Non-pigmented ciliary epithelial cell (primary cell): ENCODE measurements at places on chromosomes 13 and 19.

- no peak for DNase-seq
Observed at GRCh38 chr13:113726961-113727411, 32.0 kb upstream of the TMEM255B start.

GRCh38 chr19:34314437-34315313 is 50.3 kb upstream of the GPI start:
- no peak for DNase-seq

GRCh38 chr13:107210723-107211030 is 642.7 kb upstream of the ARGLU1 start:
- DNase-seq: no peak

GRCh38 chr13:68350554-68350953 is 1120.4 kb upstream of the PCDH9 start:
- DNase-seq: no peak

DNA sequence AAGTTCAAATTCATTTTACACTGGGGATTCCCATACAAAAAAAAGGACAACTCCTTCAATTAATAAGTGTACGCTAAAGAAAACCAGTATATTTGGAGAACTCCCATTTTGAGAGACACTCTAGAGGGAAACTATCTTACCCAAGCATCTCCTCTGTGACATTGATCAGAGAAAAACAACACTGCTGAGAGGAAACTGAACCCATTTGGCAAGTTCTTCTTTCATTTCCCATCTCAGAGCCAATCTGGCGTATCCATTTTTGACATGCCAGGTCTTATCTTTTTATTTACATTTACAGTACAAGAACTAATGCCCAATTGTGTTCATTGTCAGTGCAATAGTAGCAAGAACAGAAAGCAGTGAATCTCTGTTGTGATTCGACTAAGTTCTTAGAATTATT is 30.1 kb downstream of the LIG4 start:
- DNase-seq: no peak

- DNase-seq: no peak
Observed at GRCh38 chr13:35448465-35448864, 28.0 kb downstream of the MAB21L1 start.

GRCh38 chr19:4596033-4596904 is 36.8 kb upstream of the SEMA6B start:
- DNase-seq: no peak

- DNase-seq: no peak
Observed at GRCh38 chr13:72851678-72852014, 69.7 kb downstream of the PIBF1 start.

DNA sequence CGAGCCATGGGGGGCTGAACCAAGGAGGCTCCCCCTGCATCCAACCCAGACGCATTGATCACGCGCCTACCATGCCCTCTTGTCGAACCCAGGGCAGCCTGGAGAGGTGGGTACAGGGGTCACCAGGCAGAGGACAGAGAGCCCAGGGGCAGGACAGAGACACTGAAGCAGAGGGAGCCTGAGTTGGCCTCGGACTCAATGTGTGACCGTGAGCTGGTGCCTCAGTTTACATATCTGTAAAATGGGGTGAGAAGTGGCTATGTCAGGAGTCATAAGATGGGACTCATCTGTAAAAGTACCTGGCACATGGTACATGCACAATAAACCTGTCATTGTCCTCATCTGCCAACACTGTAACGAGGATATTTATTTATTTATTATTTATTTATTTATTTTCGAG is 24.1 kb upstream of the NFIC start:
- DNase-seq: no peak

- no peak for DNase-seq
Observed at GRCh38 chr19:34044021-34044420, 128.3 kb upstream of the LSM14A start.

DNA sequence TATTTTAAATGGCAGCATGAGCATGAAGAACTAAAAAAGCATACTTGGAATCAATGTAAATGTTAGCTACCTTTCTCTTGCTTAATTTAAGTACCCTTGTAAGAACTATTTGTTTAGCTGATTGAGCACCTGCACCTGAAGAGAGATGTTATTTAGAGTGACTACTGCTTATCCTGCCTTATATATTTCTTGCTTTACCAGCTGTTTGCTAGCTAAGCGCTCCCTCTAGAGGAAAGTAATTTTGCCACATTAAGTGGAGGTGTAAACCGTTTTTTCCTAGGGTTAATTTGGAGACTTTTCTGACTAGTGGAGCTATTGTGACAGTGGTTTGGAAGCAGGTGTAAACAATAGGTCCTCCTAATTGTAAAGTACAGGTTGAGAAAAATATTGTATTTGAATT is 19.4 kb upstream of the PSG2 start:
- DNase-seq: no peak

DNA sequence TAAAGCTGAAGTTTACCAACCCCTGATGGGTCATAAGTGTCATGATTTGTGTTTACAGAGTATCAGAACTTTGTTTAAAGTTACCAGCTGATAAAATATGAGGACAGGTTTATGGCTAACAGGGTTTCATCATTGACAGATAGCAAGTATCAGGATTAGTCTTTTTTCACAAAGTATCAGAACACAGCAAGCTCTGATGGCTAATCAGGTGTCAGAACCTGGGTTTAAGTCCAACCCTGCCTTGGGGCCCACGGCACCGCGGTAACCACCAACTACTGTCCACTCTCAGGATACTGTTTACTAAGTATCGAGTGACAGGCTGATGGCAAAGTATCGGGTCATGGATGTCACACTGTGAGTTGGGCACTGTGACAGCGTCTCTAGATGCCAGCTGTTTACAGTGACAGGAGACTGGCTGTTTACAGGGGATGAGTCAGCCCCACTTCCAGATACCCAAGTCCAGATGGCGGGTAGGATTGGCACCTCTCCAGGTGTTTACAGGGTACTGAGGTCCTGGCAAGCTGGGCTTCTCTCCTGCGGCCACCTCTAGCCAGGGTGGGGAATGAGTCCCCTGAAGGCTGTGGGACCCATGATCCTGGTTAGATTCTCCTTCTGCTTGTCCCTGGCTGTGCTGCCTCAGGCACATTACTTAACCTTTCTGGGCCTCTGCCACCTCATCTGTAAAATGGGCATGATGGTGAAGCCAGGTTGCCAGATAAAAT is 21.8 kb downstream of the ARRDC2 start:
- no peak for DNase-seq

DNA sequence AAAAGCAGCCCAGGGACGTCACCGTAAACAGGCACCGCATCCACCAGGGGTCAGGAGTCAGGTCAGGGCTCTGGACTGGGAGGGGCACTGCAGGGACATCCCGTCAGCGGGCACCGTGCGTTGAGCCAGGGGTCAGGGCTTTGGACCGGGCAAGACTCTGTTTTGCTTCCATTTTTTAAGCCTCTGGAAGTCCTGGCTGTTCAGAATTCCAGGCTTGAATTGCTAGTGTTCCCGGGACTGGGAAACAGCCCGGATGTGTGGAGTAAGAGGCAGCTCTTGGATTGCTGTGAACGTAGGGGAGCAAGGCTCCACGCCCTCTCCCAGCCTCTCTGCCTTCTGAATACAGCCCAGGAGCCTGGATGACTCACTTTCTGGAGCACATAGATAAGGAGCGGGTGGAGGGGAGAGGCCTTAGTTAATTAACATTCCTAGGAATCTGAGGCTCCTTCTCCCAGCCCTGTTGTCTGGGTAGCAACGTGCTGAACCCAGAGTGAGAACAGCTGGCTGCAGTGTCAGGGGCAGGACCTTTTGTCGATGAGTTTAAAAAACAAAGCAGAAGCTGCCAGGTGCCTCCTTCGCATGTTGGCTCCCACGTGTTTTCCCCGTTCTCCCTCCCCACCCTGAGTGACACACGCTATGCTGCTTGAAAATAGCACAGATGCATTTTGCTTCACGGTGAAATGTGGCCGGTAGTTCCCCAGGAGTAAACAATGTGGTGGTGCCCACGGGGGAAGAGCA is 21.9 kb downstream of the ATP11A start:
- peak; percentile 69 for DNase-seq

GRCh38 chr19:50639121-50640112 is at the start of gene SYT3:
Gene SYT3 (minus strand): TSS chr19:50639881. CDS start chr19:50637411, 2,470 bp downstream.
- no peak for DNase-seq

DNA sequence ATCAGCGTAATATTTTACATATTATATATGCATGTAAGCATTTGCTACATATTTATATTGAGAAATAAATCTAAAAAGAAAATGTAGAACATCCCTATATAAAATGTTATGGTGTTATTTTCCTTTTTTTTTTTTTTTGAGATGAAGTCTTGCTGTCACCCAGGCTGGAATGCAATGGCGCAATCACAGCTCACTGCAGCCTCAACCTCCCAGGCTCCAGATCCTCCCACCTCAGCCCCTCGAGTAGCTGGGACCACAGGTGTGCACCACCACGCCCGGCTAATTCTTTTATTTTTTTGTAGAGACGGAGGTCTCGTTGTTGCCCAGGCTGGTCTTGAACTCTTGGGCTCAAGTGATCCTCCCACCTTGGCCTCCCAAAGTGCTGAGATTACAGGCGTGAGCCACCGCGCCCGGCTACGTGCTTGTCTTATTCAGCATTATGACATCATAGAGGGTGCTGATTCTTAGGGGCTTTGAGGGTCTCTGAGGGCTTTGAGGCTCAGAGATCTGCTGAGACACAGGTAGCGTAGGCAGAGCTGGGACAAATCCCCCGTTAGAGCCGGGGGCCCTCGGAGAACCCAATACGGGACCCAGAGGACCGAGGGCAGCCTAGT is 101.9 kb downstream of the GADD45B start:
- DNase-seq: no peak

DNA sequence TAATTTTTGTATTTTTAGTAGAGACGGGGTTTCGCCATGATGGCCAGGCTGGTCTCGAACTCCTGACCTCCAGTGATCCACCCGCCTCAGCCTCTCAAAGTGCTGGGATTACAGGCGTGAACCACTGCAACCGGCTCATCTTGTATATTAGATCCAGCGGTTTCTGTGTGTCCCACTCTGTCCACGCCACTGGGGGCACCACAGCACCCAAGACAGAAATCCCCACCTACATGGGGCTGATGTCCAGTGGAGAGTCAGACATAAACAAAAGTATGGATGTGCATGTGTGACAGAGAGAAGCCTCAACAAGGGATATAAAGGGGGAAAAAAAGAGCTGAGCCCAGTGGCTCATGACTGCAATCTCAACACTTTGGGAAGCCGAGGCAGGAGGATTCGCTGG is 65.8 kb upstream of the ADGRE5 start:
- DNase-seq: no peak

- no peak for DNase-seq
Observed at GRCh38 chr19:48465215-48465614, 4.0 kb upstream of the CYTH2 start.

DNA sequence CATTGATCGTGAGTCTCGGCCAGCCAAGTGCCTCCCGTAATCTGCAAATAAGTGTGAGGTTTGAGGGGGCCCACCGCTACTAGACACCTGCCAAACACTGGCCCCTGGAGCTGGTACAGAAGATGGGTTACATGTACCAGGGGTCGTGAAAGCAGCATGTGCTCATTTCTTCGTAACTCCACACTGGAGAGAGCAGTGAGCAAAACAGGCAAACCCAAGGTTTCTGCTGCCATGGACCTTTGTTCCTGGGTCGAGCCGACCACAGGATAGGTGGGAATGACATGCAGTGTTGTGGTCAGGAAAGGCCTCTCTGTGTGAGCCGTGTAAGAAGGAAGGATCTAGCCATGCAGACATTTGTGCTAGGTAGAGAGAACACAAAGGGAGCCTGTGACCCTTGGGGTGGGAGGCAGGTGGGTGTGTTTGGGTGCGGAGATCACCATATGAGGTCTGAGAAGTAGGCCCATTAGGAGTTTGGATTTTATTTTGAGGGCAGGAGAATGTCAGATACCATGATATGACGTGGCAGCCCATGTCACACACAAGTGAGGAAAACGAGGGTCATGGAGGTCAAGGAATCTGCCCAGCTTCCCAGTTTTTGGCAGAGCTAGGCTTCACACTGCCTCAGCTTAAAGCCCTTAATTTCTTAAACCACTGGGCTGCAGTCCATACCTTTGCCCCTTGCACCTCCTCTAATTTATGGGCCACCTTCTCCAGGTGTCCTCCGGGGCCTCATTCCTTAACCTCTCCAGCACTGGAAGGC is 919 bp downstream of the GTF3A start:
- DNase-seq: no peak

GRCh38 chr19:42553292-42554045 is 25.2 kb upstream of the CEACAM1 start:
- peak; percentile 53 for DNase-seq

DNA sequence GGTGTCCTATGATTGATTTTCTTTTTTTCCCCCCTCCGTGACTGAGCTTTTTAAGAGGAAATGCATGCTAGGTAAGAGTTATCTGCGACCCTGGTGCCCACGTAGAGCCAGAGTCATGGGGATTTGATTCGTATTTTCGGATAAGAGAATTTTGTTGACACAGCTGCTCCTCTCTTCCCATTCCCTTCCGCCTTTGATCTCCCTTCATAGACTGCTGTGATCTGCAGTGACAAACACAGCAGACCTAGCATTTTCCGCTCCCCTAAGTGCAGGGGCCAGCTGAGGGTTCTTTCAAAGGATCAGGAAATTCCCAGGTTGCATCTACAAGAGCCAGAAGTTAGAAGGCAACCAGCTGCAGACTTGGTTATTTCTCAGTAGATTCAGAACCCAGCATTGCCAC is 70.5 kb downstream of the ZNF568 start:
- DNase-seq: no peak

- DNase-seq: no peak
Observed at GRCh38 chr19:47353307-47353712, 4.2 kb downstream of the DHX34 start.

DNA sequence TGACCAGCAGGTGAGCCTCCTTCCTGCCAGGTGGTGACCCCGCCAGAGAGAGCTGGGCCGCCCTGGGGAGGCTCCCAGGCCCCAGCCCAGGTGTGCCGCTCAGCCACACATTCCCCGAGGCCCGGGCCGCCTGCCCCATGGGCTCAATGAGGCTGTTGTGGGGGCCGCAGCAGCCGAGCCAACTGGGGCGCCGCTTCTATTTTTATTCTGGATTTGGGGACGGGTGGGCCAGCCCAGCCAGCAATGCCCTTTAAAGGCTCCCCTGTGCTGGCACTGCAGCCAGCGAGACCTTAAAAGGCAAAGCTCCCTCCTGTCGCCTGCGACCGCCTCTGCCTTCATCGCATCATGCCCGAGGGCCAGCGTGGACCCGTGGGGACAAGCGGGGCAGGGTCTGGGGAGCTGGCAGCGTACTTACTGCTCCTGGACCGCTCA is 17.7 kb upstream of the CRTC1 start:
- no peak for DNase-seq

GRCh38 chr13:108104736-108105135 is 110.6 kb downstream of the LIG4 start:
- DNase-seq: no peak

DNA sequence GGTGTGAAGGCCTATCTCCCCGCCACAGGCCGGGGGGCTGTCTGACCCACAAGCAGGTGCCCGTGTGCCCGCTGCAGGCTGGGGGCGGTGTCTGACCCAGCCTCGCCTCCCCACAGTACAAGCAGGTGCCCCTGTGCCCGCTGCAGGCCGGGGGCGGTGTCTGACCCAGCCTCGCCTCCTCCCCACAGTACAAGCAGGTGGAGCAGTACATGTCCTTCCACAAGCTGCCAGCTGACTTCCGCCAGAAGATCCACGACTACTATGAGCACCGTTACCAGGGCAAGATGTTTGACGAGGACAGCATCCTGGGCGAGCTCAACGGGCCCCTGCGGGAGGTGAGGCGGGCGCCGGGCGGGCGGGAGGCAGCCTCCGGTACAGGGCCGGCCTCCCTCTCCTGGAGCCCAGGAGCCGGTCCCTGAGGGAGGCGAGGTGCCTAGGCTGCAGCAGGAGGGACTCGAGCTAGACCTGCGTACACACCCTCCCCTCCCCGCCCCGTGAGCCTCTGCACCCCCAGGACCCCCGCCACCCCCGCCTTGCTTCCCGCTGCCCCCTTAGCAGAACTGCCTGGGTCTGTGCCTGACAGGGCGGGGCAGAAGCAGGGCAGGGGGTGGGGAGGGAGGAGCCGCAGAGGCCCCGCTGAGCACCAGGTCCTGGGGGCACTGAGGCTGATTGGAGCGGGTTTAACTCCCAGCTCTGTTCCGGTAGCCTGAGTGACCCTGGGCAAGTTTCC is 20.6 kb downstream of the HCN2 start:
- DNase-seq: no peak
